T-cell (primary cell): ENCODE measurements at places on chromosomes 1 and 21. TPM values are rescaled to one million over a fixed set of nuclear protein-coding genes. Genes with fewer than 3 reads are reported as not detected.

DNA sequence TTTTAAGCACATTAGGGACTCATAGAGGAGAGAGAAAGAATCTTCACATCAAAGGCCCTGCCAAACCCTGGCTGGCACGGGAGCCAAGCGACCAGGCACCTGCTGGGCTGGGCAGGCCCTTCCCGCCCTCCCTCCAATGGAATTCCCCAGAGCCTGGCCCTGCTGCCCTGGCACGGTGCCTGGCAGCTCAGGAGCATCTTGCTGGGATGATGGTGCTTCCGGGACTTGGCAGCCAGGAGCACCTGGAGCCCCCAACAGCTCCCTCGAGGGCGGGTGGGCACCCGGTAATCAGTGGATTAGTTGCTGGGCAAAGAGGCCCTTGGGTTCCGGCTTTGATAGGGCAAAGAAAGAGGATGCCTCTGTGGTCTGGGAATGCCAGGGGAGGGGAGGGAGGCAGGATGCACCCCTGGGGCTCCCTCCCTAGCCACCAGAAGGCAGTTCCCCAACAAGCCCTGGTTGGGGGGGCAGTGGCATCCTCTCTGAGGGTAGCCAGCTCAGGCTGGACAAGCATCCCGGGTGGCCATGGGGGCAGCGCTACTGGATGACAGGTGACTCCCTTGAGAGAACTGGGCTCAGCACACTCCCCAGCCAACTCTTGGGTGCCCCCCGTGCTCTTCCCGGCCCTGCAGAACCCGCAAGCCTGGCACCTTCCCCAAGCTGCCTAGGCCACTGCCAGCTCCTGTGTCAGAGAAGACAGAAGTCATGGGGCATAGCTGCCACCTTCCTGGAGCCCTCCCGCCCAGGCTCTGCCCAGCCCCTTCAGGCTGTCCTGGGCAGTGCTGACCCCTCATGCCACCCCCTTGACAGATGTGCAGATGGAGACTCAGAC is 26.4 kb downstream of the KRTAP10-1 start:
- peaks cover 15% of the 10 kb centered on the region for H3K27me3 ChIP-seq
- H3K36me3 ChIP-seq, result no peaks in the 10 kb centered on the region
- no peaks in the 10 kb centered on the region for H3K4me1 ChIP-seq
- no peak for DNase-seq
- no peak overlapping the region for H3K27ac ChIP-seq

DNA sequence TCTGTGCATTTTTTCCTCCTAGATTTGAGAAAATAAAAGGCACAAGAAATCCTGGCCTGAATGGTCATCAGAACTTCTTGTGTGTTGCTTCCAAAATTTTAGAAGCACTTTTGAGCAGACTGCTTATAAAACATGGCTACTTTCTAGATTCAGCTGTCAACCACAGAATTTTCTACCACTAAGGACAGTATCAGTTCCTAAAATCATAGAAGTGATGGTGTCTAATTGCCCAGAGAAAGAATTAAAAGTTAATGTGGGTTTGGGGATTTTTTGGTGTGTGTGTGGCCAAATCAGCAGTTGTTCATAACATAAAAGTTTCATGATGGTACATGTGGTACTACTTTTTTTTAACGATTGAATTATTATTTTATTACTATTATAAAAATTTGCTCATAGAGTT is 171.4 kb upstream of the SNX7 start:
- no peaks in the 10 kb centered on the region for H3K27me3 ChIP-seq
- no peak overlapping the region for H3K27ac ChIP-seq

The CXADR gene
- 0.95 TPM for total RNA-seq

GRCh38 chr1:93051961-93052360 is 27.1 kb upstream of the MTF2 start:
- H3K4me3 ChIP-seq, result no peak overlapping the region
- no peak overlapping the region for H3K27ac ChIP-seq
- DNase-seq, result no peak
- no peaks in the 10 kb centered on the region for H3K36me3 ChIP-seq
- H3K4me1 ChIP-seq, result no peaks in the 10 kb centered on the region

The AMPD1 gene
- total RNA-seq, result not detected

DNA sequence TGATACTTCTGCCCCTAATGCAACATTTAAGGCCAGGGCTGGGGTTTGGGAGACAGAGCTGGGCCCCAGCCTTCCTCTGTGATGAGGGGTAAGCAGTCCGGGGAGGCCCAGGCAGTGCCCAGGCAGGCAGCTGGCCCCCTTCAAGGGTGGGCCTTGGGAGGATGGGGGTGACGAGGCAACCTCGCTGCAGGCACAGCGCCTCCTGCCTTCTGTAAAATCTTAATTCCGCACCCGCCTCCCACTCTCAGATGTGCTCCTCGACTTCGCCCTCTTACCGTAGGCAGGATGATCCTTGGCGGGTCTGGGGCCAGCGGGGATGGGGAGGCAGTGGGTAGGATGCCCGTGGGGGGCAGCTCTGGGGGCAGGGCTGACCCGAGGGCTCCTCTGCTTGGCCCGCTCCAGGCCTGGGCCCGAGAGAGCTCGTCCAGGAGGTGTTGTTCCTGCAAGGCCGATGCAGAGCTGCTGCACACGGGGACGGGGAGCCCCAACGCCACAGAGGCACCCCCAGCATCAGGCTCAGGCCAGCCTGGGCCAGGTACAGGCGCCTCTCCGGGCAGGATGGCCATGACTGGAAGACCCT is 9.1 kb downstream of the C21orf58 start:
- no peaks in the 10 kb centered on the region for H3K27me3 ChIP-seq
- H3K36me3 ChIP-seq, result peaks cover 2% of the 10 kb centered on the region
- no peaks in the 10 kb centered on the region for H3K4me1 ChIP-seq
- no peak for DNase-seq

- no peak overlapping the region for H3K4me3 ChIP-seq
- no peak for DNase-seq
- H3K36me3 ChIP-seq, result no peaks in the 10 kb centered on the region
- H3K27ac ChIP-seq, result no peak overlapping the region
Observed at GRCh38 chr1:40197656-40198055, 36.5 kb downstream of the RLF start.

DNA sequence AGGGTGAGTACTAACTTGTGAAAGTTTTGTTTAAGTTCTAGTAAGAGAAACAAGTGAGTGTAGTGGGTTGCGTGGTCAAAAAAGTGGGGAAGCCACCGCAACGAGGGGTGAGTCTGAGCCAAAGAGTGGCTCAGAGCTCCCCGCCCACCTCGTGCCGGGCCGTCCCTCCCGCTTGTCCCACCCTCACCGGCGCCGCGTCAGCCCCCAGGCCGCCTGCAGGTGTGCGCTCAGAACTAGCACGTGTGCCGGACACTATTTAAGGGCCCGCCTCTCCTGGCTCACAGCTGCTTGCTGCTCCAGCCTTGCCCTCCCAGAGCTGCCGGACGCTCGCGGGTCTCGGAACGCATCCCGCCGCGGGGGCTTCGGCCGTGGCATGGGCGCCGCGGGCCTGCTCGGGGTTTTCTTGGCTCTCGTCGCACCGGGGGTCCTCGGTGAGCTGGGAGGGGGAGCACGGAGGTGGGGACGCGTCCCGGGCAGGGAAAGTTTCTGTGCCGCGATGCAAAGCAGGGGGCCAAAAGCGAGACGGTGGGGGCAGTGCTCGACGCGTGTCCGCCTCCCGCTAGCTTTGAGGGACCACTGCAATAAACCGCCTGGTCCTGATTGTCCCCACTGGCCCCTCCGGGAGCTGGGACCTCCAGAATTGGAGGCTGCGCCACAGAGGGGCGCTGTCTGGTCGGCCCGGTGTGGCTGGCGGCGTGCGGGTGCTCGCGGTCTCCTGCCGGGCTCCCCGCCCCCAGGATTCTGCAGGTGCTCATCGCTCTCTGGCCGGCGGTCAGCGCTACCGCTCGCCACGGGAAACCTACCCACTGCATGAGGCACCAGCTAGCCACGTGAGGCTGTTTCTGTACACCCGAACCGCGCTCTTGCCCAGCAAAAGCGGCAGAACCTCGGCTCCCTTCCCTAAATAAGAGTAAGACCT is at the start of gene CR2:
Gene CR2, plus strand, starts transcription at position 283 of the 919 bp plus-strand sequence. Its CDS starts 91 bp downstream, at position 374.
- DNase-seq, result peak; percentile 17
- H3K4me1 ChIP-seq, result peaks cover 13% of the 10 kb centered on the region
- peaks cover 14% of the 10 kb centered on the region for H3K27me3 ChIP-seq
- no peaks in the 10 kb centered on the region for H3K36me3 ChIP-seq

DNA sequence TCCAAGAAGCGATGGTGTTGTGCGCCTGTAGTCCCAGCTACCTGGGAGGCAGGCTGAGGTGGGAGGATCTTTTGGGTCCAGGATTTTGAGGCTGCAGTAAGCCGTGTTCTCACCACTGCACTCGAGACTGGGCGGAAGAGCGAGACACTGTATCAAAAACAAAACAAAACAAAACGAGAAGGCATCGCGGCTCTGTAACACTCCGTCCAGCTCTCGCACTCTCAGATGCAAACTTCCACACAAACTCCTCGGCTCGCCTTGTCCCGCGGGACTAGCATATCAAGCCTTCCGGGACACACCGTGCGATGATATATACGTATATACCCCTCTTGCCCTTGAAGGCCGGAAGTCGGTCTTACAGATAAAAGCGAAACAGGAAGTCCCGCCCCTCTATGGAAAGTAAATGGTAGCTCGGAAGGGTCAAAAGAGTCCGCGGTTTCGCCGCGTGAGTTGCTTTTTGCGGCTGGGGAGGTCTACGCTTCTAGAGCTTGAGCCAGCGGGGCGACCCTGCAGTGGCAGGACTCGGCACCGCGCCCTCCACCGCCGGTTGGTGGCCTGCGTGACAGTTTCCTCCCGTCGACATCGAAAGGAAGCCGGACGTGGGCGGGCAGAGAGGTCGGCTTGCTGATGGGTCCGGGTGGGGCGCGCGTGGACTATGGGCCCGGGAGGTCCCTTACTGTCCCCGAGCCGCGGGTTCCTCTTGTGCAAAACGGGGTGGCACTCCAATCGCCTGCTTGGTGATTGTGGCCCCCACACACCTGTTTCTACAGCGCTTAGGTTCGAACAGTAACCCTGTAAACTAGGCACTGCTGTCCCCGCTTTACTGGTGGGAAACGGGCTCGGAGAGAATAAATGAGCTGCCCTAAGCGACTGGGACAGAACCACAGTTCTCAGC is at the start of gene COA6:
Gene COA6, plus strand, starts transcription at position 393 of the 895 bp plus-strand sequence. Its CDS starts 11 bp downstream, at position 404.
- no peaks in the 10 kb centered on the region for H3K27me3 ChIP-seq
- H3K4me3 ChIP-seq, result peak within 1 kb of the TSS; percentile 97

- peaks cover 5% of the 10 kb centered on the region for H3K4me1 ChIP-seq
- H3K36me3 ChIP-seq, result no peaks in the 10 kb centered on the region
- no peak overlapping the region for H3K27ac ChIP-seq
- peaks cover 5% of the 10 kb centered on the region for H3K27me3 ChIP-seq
Observed at GRCh38 chr1:51612447-51612961, 4.4 kb upstream of the OSBPL9 start.

DNA sequence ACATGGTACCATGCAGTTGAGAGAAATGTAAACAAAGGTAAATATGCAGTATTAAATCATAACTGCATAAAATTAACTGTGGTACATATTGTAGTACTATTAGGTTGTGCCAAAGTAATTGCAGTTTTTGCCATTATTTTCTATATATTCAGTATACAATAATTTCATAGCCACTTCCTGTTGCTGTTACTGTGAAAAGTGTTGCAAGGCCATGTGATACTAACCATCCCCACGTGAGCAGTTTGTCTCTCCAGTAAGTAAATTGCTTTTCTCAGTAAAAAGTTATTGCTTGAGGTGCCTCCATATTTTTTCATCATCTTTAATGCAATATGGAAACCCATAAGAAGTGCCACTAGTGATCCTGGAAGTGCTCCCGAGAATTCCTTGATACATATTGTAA is 19.6 kb upstream of the METTL18 start:
- no peaks in the 10 kb centered on the region for H3K4me1 ChIP-seq
- DNase-seq, result no peak

- no peaks in the 10 kb centered on the region for H3K4me1 ChIP-seq
- peaks cover 24% of the 10 kb centered on the region for H3K27me3 ChIP-seq
- no peak for DNase-seq
- H3K27ac ChIP-seq, result no peak overlapping the region
- no peaks in the 10 kb centered on the region for H3K36me3 ChIP-seq
- H3K4me3 ChIP-seq, result no peak overlapping the region
Observed at GRCh38 chr1:43232074-43232473, 37.7 kb upstream of the TMEM125 start.

DNA sequence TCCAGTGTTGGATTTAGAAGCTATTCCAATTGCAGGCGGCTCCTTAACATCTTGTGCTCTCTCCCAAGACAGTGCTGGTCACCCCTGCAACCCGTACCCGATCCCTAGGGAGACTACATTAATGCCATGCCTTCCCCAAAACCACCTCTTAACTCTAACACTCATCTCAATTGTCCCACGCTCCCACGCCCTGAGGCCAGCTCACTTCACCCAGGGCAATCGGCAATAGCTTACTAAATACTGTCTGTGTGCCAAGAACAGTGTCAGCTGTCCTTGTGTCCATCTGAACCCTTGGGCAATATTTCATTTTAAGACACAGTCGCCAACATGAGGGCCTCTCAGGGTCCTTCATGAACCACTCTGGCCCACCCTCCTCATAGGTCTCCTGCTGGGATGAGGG is 13.9 kb downstream of the C1orf198 start:
- H3K4me1 ChIP-seq, result no peaks in the 10 kb centered on the region
- DNase-seq, result no peak
- H3K27me3 ChIP-seq, result no peaks in the 10 kb centered on the region

GRCh38 chr21:38809198-38809878 is 3.6 kb downstream of the ETS2 start:
- no peaks in the 10 kb centered on the region for H3K27me3 ChIP-seq
- H3K27ac ChIP-seq, result no peak overlapping the region
- H3K36me3 ChIP-seq, result no peaks in the 10 kb centered on the region
- no peak for DNase-seq
- H3K4me3 ChIP-seq, result no peak overlapping the region

The UTS2 gene
- 1.3 TPM for total RNA-seq

The EFNA4 gene
- 3.3 TPM for total RNA-seq

- H3K36me3 ChIP-seq, result no peaks in the 10 kb centered on the region
- H3K4me1 ChIP-seq, result no peaks in the 10 kb centered on the region
- H3K27me3 ChIP-seq, result peaks cover 29% of the 10 kb centered on the region
- no peak overlapping the region for H3K4me3 ChIP-seq
- DNase-seq, result no peak
- H3K27ac ChIP-seq, result no peak overlapping the region
Observed at GRCh38 chr1:30460661-30461060, 262.7 kb downstream of the MATN1 start.

The GABRD gene
- total RNA-seq, result not detected

The RHBDL2 gene
- not detected for total RNA-seq

The FAAH gene
- total RNA-seq, result 9.5 TPM

GRCh38 chr1:200981278-200981677 is 42.2 kb downstream of the KIF21B start:
- no peak for DNase-seq
- H3K36me3 ChIP-seq, result peaks cover 93% of the 10 kb centered on the region
- H3K27ac ChIP-seq, result no peak overlapping the region
- no peaks in the 10 kb centered on the region for H3K27me3 ChIP-seq

The BSND gene
- total RNA-seq, result not detected

DNA sequence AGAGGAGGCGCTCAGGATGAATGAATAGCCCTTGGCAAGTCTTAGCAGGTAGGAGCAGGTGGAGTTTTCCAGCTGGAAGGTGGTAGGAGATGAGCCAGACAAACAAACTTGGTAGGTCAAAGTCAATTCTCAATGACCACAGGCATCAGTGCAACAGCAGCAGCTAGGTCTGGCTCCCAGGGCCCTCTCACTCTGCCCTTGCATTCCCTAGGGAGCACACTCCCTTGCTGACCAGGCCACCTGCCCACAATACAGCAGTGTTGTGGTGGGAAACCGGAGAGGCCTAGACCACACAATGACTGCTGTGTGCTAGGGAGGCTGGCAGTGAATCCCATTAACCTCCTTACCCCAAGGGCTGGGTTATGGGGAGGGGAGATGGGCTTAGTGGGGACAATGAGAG is 13.0 kb upstream of the PAQR6 start:
- no peaks in the 10 kb centered on the region for H3K4me1 ChIP-seq
- H3K36me3 ChIP-seq, result peaks cover 29% of the 10 kb centered on the region
- no peak overlapping the region for H3K4me3 ChIP-seq
- no peak overlapping the region for H3K27ac ChIP-seq

GRCh38 chr1:189496768-189497167 is 980.9 kb downstream of the BRINP3 start:
- no peaks in the 10 kb centered on the region for H3K27me3 ChIP-seq
- H3K4me3 ChIP-seq, result no peak overlapping the region
- H3K36me3 ChIP-seq, result no peaks in the 10 kb centered on the region
